ENCODE measurements at places on chromosomes 12 and 14.

- DNase-seq = no peak
Measured at GRCh38 chr12:3172124-3173007, 95.2 kb downstream of the TSPAN9 start.

- no peak for DNase-seq
Measured at GRCh38 chr12:3379079-3379478, 111.9 kb upstream of the PRMT8 start.

DNA sequence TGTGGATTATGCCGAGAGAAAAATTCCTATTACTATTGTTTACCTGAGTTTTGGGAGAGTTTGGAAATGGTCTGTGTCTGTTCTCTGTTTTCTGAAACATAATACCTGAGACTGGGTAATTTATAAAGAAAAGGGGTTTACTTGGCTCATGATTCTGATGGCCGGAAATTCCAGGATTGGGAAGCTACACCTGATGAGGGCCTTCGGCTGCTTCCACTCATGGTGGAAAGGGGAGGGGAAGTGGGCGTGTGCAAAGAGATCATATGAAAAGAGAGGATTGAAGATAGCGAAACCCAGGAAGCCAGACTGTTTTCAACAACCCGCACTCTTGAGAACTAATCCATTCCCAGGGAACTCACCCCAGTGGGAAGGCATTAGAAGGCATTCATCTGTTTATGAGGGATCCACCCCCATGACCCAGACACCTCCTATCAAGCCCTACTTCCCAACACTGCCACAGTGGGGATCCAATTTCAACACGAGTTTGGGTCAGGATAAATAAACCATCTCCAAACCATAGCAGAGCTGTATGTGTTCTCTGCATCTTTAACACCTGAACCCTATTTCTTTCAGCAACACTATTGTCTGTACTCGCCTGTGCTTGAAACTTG is 51.1 kb downstream of the APAF1 start:
- DNase-seq = no peak

DNA sequence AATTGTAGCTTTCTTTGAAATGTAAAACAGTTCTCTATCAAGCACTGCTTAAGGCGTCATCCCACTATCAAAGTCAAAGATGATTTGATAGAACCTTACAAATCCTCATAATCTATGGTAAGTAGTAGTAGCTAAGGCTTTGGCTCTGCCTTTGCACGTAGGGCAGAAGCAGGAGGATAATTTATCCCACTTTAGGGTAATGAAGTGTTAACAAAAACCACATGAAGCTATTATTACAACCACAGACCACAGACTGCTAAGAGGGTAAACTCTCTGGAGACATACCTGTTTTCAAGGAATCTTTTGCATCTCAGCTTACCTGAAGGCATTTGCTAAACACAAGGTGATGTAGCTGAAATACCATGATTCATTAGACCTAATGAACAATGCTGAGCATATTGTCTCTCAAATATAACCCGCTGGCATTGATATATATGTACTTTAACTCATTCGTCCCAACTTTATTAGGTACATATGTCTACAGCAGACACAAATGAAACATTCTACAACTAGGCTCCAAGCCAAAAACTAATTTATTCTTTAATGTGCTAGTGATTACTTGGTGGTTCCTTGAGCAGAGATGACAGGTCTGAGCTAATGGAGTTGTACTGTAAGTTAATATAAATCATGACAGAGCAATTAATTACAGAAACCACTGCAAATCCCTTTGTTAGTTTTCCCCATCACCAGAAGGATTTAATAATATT is 368.8 kb downstream of the ETNK1 start:
- DNase-seq = no peak

GRCh38 chr12:16610743-16611142 is 4.8 kb upstream of the LMO3 start:
- DNase-seq = no peak

GRCh38 chr12:113424915-113425823 is 3.0 kb downstream of the SDSL start:
- DNase-seq = peak; percentile 33

DNA sequence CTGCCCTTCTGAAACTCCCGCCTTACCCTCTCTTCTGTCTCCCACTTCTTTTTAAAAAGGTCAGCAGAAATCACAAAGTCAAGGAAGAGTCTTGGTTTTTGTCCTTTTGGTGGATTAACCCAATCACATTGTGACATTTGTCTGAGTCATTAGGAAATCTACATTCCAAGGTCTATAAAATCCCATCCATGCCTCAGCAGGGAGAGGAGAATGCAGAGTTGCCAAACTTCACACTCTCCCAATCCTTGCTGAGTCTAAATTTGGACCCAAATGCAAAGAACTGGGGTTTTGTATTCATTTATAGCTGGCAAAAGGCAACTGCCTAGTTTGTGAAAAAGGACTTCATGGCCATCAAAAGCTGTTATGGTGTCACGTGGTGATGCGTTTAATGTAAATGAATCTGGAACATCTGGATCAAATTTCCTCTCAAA is 67.9 kb downstream of the TMEM30B start:
- peak; percentile 60 for DNase-seq

GRCh38 chr12:52848661-52849255 is at the start of gene KRT78:
Gene KRT78 (minus strand): TSS chr12:52848994. CDS start chr12:52848930, 64 bp downstream.
- DNase-seq = no peak

- no peak for DNase-seq
Measured at GRCh38 chr14:22601996-22602395, 3.9 kb downstream of the ABHD4 start.

DNA sequence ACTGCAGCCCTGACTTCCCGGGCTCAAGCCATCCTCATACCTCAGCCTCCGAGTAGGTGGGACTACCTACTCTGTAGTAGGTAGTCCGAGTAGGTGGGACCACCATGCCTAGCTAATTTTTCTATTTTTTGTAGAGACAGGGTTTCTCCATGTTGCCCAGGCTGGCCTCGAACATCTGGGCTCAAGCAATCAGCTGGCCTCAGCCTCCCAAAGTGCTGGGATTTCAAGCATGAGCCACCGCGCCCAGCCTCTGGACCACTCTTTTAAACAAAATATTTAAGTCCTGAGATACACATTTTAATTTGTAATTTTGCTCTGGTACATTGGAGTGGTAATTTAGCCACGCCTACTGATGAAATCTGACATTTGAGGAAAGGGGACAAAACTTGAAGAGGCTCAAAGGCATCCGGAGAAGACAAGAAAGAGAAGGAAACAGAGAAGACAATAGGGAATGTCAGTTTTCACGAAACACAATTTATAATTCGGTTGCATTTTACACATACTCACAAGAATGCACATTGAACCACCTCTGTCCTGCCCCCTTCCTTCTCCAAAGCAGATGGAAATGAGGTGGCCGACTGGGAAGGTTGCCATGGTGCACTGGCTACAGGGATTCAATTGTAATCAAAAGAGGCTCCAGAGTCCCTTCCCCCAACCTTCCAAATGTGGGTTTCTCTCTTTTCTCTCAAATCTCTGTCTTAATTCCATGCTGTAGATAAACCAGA is 9.7 kb upstream of the TUBA1A start:
- DNase-seq = peak; percentile 97

GRCh38 chr12:53098354-53098981 is 1.0 kb downstream of the IGFBP6 start:
- DNase-seq = peak; percentile 84

- no peak for DNase-seq
Measured at GRCh38 chr12:67239061-67239460, 30.1 kb upstream of the CAND1 start.

DNA sequence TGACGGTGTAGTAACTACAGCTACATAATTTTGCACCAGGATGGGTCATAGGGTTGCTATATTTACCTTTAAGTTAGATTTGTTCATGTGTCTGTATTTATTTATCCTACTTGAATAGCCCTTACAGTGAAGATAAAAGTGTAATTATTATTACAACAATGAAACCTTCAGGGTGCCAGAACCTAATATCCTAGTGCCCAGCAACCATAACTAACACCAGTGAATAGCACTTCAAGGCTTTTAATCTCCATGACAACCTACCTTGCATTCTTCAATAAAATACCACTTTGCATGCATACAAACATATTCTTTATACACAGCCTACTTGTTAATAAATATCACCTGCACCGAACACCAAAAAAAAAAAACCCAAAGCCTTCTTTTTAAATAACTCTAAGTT is 58.7 kb upstream of the G2E3 start:
- DNase-seq = no peak

DNA sequence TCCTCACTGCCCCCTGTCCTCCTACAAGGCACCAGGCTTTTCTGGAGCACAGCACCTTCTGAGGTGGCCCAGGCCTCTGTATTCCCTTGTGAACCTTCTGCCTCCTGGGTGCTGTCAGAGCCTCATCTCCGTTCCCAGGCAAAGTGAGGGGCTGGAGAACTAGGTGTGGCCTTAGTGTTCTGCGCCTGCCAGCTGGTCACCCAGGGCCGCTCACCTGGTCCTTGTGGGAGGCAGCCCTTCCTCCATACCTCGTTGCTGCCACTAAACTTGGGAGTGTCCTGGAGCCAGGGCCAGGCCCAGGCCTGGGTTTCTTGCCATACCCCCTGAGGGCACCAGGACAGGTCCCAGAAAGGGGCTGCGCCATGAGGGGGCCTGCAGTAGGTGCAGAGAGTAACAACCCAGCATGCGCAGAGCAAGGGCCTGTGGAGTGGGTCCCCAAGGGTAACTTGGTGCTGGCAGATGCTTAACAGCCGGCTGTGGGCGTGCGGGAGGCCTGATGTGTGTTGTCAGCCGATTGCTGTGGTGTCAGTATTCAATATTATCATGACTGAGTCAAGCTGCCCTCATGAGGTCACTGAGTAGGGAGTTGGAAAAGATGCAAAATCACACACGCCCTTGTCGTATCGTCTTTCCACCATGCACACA is 17.1 kb downstream of the OTUB2 start:
- DNase-seq = peak; percentile 58

DNA sequence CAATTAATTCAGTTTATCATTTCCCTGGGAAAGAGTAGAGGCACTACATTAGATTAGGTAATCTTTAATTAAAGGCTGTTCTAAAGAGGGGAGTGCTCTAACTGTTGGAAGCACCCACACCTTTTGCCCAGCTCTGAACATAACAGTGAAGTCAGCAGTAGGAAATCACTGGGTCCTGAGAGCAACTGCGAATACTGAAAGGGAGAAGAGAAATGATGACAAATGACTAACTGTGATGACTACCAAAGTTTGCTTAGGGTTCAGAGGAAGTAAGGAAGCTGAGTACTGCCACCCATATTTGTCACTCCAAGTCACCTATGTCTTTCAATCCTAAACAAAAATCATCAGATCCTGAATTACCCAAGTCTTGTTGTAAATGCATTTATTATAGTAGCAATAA is 140.6 kb downstream of the EPS8 start:
- DNase-seq = no peak

DNA sequence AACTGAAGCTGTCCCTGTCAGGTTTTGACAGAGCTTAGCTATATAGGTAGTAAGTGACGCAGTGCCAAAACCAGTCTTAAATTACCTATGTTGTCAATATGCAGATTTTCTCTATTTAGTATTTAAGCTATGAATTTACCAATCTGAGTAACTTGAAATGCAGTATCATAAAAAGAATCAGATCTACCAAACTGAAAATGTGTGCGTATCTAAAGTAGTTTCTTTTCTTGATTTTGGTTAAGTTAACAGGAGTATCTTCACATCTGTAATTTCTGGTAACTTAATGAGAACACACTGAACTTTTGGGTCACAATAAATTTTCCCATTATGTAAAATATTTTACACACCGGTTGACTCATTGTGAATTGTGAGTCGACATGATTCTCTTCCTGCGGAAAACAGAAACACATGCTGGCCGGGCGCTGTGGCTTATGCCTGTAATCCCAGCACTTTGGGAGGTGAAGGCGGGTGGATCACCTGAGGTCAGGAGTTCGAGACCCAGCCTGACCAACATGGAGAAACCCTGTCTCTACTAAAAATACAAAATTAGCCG is 45.1 kb downstream of the TRAF3 start:
- DNase-seq = no peak

GRCh38 chr14:102146423-102146822 is 6.7 kb downstream of the WDR20 start:
- DNase-seq = no peak

GRCh38 chr14:96180043-96180874 is 24.4 kb upstream of the BDKRB2 start:
- DNase-seq = no peak

- peak; percentile 62 for DNase-seq
Measured at GRCh38 chr14:92578511-92578910, 64.9 kb downstream of the RIN3 start.

DNA sequence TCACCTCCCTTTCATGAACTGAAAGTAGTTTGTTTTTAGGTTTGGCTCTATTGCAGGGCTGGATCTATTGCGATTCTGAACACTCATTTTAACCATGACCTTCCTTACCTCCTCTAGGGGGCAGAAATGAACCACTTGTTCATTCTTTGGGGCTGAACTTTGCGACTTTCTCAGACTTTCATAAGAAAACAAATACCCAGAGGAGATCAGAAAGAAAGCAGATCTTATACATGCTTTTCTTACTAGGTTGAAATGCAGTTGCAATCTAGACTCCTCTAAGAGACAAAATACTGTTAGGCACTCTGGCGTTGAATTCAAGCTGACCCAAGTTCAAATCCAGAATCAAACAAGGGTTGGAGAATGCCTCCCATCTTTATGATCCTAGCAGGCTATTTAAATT is 32.6 kb upstream of the PLEKHG3 start:
- peak; percentile 51 for DNase-seq

Measured in fibroblast of lung (primary cell).